Brain (organoid and tissue), 16 donors: ENCODE measurements at places on chromosomes 2 and 18.

DNA sequence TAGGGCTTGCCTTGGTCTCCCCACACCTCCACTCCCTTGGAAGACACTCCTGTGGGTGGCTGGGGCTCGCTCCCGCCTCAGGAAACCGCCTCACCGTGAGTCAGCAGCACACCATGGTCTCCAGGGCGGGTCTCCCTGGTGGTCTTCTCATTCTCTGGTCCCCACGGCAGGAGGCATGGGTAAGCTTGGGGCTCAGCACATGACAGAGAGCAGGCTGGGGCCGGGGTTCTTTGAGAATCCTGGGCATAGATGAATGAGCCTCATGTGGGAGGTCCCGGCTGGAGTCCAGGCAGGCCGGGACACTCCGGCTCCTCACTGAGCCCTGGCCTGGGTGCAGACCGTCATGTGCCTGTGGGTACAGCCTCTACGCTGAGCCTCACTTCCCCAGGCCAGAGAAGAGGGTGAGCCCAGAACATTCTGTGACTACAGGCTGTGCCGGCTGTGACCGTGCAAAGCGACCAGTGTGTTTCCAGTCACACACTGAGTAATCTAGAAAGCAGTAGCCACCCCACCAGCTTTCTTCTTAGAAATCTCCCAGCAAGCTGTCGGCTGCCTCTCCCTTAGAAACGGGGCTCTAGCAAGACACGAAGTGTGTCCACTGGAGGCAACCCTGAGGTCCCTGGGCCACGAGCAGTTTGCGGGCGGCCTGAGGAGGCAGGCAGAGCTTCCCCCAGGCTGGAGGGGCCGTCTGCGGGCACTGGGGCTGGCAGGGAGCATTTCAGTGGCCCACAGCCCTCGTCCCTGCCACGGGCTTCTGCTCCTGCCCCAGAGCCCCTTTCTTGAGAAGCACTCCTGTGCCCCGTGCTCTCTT lies 93.1 kb downstream of the RHOB start:
- DNase-seq = no peak

DNA sequence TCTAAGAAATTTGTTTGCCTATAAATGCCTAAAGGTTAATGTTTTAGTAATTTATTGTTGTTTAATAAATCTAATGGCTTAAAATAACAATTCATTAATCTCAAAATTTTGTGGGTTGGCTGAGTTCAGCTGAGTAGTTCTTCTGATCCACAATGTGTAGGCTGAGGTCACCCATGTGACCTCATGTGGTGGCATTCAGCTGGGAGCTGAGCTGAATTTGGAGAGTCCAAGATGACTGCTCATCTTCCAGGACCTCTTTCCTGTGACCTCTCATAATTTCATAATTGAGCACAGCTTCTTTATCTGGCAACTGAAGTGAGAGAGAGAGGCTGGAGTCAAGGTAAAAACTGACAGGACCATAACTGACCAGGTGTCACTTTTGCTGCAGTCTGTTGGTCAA lies 132.4 kb downstream of the TXNL1 start:
- DNase-seq = no peak

DNA sequence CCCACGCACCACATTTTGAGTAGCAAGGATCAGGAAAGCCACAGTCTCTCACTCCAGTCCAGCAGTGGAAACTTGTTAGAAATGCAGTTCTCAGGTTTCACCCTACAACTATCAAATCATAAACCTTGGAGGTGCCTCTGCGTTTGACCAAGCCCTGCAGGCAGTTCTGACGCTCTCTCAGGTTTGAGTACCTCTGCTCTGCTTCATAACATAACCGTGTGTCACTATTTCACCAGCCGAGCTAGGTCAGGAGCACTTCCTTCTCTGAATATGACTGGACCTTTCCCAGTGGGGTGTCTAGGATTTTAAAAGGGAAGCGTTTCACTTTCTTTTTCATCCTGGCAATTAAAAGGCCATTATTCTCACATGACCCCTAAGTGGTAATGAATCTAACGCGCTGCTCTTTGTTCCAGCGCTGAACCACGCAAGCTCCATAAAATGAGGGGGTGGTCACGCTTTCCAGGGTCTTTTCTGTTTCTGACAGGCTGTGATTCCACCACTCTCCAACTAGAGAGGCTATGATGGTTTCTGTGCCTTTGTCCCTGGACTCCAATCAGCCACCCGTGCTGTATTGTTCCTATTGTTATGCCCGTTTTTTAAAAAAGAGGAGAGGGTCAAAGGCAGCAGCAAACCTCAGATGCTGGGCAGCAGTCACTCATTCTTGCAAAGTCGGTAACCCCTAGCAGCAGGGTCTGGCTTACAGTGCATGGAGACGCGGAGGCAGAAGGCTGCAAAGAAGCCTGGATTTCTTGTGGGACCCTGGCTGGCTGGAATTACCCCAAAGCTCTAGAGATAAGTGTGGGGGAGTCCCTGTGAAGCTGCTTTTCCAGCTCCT lies 75.2 kb upstream of the CTNNA2 start:
- DNase-seq = peak; percentile 89

DNA sequence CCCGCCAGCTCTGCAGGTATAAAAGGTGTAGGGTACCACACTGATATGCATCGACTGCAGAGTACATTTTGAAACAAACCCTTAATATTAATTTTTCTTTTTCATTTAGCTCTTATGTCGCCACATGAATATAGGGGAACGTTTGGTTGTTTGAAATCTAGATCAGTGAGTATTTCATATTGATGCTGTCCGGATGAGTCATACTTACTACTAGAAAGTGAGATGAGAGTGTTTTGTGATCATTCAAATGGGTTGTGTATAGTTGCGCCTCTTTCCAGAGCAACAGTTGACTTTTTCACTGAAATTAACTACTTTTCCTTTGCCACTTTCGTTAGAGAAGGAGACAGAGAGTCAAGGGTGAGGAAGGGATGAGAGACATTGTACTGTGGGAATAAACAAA lies 24.6 kb downstream of the NPAS2 start:
- no peak for DNase-seq

GRCh38 chr2:30445266-30445821 lies 1.7 kb upstream of the LCLAT1 start:
- DNase-seq = no peak
